ENCODE measurements at places on chromosomes 12 and 14.

- no peak for DNase-seq
Observed at GRCh38 chr14:34380471-34380845, 81.6 kb downstream of the SPTSSA start.

GRCh38 chr12:3912863-3913262 lies 39.7 kb upstream of the PARP11 start:
- DNase-seq, result no peak

- DNase-seq, result no peak
Observed at GRCh38 chr12:108231109-108231905, 102.2 kb downstream of the WSCD2 start.

- DNase-seq, result no peak
Observed at GRCh38 chr14:97624985-97625384, 827.8 kb downstream of the VRK1 start.

DNA sequence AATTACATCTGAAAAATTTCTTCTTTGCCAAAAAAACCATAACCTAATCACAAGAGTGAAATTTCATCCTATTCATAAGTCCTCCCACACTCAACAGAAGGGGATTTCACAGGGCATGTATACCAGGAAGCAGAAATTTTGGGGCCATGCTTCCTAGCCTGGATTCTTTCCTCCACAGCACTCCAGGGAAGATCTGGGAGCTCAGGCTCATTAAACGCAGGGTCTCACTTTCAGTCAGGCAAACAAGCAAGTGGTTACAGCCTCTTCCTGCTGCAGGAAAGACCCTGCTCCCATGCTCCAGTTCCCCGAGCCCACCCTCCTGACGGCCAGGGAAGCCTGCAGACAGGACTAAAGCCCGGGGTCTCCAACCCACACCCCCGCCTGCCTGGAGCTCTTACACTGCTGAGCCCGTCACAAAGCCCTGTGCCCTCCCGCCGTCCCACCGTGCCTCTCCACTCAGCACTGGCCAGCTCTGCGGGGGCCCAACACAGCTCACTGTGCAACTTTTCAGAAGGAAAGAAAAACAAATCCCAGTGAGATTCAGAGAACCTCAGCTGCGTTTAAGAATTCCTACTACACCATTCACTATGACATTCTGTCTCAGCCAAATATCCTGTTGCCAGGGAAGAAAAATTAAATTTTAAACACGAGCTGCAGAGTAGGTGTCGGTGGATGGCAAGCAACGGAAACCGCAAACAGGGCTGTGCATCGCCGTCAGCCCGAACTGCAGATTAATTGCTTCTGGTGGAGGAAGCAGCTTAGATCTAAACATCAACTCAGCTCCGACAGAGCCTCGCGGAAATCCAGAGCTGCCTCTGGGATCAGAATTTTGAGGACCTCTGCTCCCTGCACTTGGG lies 106.7 kb upstream of the SFSWAP start:
- DNase-seq, result no peak

GRCh38 chr12:99523853-99524252 lies 123.7 kb upstream of the GARIN6 start:
- no peak for DNase-seq

DNA sequence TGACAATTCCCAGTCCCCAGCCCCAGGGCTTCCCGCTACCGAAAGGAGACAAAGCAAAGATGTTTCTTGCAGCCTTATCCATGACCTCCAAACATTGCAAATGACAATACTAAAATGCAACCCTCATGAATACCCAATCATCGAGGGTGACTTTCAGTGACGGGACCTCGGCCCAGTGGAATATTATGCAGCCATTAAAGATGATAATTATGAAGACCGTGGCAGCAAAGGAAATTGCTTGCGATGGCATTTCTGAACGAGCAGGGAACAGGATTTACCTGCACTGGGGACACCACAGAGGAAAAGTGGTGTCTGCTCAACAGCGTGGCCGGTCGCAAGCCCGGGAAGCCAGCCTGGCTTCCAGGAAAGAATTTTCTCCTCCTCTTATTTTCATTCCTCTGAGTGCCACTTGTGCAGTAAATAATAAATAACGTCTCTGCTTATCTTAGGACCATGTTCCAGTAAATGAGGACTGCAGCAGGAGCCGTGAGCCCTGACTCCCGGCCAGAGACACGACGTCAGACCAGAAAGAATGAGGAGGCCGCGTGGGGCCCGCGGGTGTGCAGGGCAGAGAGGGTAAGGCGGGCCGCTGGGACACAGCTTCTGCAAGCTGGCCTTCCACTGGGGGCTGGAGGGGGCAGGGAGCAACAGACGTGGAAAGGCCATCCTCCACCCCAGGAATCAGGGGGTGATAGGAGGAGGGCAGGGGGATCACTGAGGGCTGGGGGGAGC lies 6.6 kb downstream of the C14orf180 start:
- no peak for DNase-seq

GRCh38 chr12:7985802-7986418 lies 46.6 kb upstream of the FOXJ2 start:
- no peak for DNase-seq

- DNase-seq, result no peak
Observed at GRCh38 chr12:117333331-117333881, 28.0 kb downstream of the NOS1 start.

DNA sequence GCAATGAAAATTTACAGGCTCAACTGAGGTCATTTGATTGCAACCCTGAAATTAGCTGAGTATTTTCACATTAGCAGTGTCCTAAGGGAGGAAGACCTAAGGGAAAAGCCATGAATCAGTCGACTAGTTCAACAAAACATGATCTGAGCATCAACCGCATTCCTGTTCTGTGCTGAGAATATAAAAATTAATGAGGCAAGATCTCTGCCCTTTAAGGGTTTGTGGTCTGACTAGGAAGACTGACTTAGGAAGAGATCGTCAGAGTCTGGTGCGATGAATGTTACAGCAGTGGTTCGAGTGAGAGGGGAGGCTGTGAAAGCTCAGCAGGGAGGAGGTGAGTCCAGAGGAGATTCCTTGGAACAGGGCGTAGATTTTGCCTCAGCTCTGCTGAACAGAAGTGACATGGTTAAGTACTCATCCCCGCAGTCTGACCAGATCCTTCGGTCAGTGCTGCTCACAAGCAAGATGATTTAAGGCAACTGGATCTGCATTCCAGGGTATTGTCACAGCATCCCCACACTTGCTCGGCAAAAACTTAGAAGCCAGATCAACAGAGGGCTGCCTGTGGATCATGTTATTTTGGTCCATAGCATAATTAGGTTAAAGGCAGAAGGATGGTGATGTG lies 49.6 kb downstream of the BMAL2 start:
- no peak for DNase-seq

- no peak for DNase-seq
Observed at GRCh38 chr12:64722835-64723234, 36.4 kb downstream of the GNS start.

GRCh38 chr12:30794591-30795409 lies 40.0 kb upstream of the CAPRIN2 start:
- DNase-seq, result no peak

GRCh38 chr14:29993143-29993542 lies 65.5 kb upstream of the PRKD1 start:
- no peak for DNase-seq

DNA sequence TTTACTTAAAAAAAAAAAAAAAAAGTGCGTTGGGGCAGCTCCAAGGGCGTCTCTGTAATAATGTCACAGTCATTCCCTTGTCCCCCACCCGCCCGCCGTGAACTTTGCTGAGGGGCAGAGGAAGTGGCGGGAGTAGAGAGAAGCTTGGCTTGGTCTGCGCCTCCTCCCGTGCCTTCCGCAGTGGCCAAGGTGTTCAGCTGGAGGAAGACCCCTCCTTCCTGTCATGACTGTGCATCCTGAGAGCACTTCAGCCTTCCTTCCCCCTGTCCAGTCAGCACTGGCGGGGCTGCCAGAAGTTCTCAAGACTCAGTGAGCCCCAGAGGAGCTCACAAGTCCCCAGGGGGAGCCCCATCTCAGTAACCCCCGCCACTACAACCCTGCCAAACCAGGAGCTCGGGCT lies 32.2 kb downstream of the AACS start:
- DNase-seq, result no peak

DNA sequence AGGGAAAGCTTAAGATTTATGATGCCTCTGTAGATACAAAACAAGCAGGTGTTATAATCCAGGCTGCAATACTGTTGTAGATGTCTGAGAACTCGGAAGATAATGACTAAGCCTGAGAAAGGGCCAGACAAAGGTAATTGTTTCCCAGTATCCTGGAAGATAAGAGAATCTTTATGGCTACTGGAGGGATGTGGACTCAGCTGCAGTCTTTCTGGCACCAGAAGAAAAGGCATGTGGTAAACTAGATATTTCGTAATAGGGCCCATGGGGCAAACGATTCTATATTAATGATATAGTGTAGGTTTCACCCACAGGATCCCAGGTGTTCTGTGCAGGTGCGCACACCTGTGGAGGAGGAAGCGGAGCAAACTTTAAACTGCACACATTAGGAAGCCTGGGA lies 9.2 kb upstream of the APOLD1 start:
- no peak for DNase-seq

GRCh38 chr12:100675432-100675831 lies 101.9 kb downstream of the GAS2L3 start:
- no peak for DNase-seq

- DNase-seq, result no peak
Observed at GRCh38 chr14:20501346-20501745, 4.0 kb upstream of the RNASE10 start.

GRCh38 chr14:84579292-84579691 lies 950.7 kb upstream of the FLRT2 start:
- DNase-seq, result no peak

DNA sequence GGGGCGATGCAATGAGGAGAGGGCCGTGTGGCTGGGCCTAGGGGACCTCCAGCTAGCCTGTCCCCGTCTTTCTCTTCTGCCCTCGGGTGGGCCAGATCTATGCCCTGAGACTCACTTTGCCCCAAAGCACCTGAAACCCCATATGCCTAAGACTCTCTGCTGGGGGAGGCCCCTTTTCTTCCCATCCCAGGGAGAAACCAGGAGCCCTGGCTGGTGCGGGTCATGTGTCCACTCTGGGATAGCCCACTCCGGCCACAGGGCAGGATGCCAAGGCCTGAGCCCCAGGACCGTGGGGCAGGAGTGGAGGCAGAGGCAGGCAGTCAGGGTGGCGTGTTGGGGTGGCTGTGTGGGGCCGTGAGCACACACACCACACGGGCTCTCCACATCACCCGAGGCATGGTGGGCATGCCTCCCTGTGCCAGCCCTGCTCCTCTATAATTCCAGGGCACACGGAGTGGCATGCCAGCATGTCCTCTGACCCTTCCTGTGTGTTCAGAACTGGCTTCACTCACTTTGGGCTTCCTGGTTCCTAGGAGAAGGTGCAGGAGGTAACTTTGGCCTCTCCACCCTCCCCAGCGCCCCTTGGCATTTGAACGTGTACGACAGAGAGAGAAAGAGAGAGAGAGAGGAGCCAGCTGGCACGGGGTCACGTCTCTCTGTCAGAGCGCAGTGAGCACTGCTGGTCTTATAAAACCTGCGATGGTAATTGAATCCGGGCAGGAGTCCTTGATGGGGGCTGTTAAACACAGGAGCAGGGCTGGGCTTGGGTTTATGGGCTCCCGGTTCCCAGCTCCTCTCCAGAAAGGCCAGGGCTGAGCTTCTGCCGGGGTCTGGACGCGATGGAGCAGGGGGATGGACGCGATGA lies 144.2 kb downstream of the KIF26A start:
- peak; percentile 70 for DNase-seq

GRCh38 chr12:40224439-40225291 lies at the start of gene LRRK2:
LRRK2 (plus strand) TSS chr12:40224997; CDS start chr12:40225132, 135 bp downstream.
- DNase-seq, result peak; percentile 92

DNA sequence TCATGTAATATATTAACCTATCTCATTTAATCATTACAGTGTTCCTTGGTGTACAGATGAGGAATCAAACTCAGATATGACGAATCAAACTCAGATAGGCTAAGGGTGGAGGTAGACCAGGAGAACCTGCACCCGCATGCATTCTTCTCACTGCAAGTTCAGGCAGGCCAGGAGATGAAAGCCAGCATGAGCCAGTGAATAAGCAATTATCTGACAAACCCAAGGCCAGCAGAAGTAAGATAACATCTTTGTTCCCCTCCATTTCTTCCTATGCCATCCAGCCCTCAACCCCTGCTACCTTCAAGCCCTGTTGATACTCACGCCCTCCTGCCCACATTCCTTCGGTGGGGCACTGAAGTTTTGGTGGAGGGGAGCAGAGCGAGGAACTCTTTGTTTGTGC lies 152.2 kb downstream of the ETV6 start:
- DNase-seq, result no peak

DNA sequence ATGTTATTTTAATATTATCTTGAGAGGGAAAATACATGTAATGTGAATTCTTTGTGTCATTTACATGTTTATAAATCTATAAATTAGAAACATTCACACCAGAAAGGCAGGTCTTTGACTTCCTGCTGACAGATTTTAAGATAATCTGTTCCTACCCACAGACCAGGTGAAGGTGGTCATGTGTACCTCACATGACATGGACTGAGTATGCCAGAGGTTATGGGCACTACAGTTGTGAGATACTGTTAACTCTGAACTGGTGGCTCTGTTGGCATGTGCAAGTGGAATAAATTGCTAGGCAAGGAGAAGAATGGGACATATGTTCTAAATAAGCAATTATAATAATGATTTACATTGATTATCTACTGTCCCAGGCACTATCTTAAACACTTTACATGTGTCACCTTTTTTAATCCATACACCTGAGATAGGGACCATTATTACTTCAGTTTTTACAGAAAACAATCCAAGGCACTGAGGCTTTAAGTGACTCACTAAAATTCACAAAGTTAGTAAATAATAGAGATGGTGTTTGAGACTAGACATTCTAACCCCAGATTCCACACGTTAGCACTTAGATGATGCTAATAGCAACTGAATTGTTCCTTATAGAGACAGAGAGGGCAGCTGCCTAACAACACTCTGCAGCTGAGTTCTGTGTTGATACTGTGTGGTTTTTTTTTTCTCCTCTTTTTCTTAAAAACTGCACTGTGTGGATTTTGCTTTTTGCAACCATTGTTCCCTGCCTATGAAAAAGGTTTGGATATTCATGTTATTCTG lies 23.8 kb downstream of the SLC16A7 start:
- DNase-seq, result no peak

DNA sequence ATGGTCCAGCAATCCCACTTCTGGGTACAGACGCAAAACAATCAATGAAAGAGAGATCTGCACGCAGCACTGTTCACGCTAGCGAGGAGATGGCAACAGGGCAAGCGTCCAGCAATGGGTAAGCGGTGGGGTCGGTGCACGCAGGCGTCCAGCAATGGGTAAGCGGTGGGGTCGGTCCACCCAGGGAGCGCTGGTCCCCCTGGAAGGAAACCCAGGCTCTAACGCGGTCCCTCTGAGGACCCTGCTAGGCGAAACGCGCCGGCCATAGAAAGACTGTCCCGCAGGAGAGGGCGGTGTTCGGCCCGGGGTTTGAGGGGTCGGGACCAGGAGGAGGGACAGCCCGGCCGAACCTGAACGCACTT lies 618 bp upstream of the PGAM5 start:
- no peak for DNase-seq

- no peak for DNase-seq
Observed at GRCh38 chr12:124416516-124417395, 121.9 kb downstream of the RFLNA start.
